ENCODE measurements at places on chromosomes 12 and 14.

DNA sequence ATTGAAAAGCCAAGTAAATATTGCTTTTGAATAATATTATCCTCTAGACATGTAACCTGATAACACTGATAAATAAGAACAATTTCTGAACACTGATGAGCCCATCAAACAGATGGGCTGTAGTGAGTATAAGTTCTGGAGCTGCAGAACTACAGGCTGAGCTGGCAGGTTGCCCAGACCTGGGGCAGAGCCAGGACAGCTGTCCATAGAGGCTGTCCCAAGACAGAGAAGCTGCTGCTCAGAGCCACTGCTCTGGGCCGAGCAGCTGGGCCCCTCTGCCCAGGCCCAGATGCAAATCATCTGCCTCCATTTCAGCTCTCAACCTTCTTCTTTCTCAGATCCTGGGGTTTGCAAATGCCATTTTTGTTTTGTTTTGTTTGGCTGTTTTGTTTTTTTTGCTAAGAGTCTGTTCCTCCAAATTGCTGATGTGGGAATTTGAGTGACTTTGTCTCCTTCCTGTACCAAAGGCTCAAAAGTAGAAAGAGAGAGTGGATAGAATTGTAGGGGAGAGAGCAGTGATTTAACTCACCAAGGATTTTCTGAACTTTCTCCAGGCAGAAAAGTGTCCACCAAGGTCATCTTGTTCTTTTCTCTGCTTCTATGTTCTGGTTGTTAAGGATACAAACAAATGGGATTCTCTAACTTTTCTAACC is 4.0 kb upstream of the TESPA1 start:
- peak; percentile 44 for DNase-seq

DNA sequence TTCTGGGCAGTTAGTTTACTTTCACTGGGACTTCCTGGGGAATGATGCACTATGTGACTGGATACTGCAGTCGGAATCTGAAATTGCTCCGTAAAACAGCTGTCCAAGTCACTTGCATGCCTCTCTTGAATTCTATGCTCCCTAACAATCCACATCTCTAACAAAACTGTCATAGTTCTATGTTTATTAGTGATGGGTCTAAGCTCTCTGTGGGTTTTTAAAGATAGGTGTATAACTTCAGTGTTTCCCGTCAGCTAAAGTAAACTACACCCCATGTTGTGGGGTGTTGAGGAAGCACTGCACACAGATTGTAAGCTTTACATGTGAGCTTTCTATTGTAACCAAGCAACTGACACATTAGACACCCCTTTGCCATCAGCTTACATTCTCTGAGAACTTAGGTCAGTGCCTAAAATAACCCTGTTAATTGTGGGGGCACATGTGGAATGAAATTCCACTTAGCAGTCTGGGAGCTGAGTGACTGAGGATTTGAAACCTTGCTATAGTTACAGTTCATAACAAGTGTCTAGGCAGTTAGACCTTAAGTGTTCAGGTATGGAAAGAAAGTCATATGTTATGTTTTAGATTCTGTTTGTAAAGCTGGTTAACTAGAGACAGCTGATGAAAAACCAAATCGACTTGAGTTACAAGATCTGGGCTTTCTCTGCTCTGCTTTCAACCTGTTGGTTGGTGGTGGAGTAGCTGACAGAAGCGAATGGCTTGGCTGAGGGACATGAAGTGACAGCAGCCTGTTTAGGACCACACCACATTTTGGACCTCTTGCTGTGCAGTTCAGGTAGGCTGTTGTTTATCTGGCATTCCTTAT is 165.7 kb downstream of the AKAP6 start:
- DNase-seq = no peak

GRCh38 chr12:51449580-51450246 is 25.1 kb downstream of the SLC4A8 start:
- peak; percentile 27 for DNase-seq

GRCh38 chr12:5403411-5403810 is 28.5 kb upstream of the NTF3 start:
- no peak for DNase-seq

- no peak for DNase-seq
These were observed 217.0 kb downstream of the SYNE2 start for GRCh38 chr14:64069634-64070359.

- no peak for DNase-seq
These were observed 47.2 kb upstream of the CMAS start for GRCh38 chr12:21998782-21999181.

GRCh38 chr14:35045798-35046047 is 349 bp upstream of the FAM177A1 start:
- no peak for DNase-seq

DNA sequence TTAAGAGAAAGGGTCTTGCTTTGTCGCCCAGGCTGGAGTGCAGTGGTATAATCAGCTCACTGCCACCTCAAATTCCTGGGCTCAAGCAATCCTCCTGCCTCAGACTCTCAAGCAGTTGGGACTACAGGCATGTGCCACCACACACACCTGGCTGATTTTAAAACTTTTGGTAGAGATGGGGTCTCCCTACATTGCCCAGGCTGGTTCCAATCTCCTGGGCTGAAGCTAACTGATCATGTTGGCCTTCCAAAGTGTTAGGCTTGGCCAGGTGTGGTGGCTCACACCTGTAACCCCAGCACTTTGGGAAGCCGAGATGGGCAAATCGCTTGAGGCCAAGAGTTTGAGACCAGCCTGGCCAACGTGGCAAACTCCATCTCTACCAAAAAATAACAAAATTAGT is 43.9 kb upstream of the GCH1 start:
- no peak for DNase-seq

DNA sequence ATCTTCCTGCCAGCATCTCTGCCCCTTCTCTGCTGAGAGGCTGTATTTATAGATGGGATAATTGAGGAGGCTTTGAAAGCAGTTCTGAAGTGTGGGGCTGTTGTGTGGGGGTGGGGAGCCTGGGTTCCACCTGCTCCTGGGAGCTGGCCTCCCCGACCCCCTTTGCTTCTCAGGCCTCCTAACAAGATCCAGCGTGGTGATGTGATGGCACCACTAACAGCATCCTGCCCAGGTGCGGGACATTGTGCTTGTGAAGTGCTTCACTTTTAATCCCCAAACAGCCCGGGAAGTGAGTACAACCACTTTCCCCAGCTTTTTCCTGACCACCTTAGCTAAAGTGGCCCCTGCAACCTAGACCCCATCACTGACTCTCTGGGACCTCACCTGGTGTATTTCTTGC is 95.1 kb upstream of the NRXN3 start:
- no peak for DNase-seq

DNA sequence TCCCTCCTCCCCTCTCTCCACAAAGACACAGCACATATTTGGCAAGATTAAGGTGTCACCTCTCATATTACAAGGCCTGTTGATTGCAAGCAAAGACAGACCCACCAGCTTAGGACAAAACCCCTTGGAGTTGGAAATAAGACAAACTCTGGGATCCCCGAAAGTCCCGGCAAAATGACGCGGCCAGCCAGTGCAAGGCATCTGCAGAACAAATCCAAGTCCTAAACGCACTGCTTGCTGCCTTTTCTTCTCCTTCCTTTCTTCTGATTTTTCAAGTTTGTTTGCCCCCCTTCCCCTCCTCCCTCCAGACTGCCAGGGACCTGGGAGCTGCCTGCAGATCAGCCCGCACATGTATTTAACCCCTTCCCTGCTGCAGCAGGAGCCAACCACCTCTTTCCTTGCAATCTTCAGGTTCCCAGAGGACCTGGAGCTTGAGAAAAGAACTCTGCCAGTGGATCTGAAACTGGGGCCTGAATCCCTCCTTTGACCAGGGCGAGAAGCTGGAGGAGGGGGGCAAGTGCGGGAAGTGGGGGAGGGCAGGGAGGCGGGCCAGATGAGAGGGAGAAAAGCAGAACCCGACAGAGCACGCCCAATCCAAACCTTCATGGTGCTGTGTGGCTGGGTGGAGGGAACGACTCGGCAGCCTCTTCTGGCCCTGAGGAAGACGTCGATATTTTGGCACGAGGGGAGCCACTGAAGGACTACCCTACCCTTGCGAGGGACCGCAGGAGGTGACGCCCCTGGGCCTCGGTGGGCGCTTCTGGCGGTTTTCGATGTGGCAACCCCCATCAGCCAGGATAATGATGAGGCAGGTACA is 2.0 kb upstream of the NTF3 start:
- peak; percentile 32 for DNase-seq

DNA sequence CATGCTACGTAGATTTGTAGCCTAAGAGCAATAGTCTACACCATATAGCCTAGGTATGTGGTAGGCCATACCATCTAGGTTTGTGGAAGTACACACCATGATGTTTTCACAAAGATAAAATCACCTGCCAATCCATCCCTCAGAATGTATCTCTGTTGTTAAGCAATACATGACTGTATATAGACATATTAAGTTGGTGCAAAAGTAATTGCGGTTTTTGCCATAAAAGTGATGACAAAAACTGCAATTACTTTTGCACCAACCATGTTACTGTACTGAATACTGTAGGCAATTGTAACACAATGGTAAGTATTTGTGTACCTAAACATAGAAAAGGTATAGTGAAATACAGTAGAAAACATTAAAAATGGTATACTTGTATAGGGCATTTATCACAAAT is 40.5 kb downstream of the MGST1 start:
- no peak for DNase-seq

- DNase-seq = peak; percentile 74
These were observed 18.1 kb downstream of the SSH1 start for GRCh38 chr12:108839018-108839889.

GRCh38 chr12:130357729-130358330 is 20.1 kb downstream of the PIWIL1 start:
- no peak for DNase-seq

DNA sequence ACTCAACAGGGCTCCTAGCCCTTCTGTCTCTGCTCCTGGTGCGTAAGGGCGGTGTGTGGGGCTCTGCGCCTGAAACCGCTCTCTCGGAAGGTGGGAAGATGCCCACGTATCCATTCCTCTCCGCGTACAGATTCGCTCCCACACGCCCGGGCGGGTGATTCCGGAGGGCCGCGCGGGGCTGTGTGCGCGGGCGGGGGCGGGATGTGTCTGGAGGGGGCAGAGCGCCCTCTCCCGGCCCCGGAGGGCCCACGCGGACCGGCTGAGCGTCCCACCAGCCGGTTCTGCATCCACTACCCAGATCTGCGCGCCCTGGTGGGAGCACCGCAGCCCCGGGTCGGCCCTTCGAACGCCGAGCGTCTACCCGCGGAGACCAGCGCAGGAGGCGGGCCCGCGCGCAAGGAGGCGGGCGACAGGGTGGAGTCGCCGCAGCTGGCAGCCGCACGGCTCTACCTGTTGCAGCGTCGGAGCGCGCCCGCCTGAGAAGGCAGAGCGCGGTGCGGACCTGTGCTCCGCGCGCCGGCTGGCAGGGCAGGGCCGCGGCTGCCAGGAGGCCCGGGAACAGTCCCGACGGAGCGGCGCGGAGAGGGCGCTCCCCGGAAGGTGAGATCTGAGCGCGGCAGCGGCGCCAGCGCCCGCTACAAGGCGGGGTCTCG is 1.4 kb upstream of the KCNK13 start:
- peak; percentile 78 for DNase-seq

GRCh38 chr12:114847441-114848035 is 163.6 kb upstream of the TBX3 start:
- no peak for DNase-seq

All from Daoy (cell line).